Stimulated activated CD8-positive, alpha-beta memory T cell treated with anti-CD3 and anti-CD28 coated beads, Interleukin-15, amount 100 ng/mL, for 4 hours (primary cell): ENCODE measurements at places on chromosomes 1 and 21.

DNA sequence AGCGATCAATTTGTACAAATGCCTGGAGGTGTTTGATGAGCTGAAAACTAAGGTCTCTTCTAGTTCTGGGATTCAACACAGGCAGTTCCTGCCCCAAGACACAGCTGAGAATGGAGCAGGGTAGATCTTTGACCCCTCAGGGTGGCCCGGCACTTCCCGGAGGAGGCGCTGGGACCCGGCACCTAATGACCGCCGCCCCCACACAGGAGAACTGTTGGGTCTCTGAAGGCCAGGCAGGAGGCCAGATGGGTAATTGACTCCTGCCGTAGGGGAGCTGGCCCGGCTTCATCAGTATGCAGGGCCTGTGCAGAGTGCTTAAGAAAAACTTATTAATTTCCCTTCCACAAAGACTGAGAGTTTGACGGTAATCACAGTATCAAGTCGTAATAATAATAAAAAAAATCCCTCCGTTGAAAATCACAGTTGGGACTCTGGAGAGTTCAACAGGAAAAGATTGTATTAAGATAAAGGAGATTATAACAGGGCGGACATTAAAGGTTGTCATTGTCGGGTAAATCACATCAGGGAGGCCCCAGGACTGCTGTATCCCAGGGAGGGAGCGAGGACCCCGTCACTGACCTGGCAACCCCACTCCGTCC, 51.7 kb downstream of the UBIAD1 start:
- DNase-seq: no peak

- no peak for DNase-seq
Measured at GRCh38 chr1:17013491-17014320, 2.0 kb upstream of the ATP13A2 start.

DNA sequence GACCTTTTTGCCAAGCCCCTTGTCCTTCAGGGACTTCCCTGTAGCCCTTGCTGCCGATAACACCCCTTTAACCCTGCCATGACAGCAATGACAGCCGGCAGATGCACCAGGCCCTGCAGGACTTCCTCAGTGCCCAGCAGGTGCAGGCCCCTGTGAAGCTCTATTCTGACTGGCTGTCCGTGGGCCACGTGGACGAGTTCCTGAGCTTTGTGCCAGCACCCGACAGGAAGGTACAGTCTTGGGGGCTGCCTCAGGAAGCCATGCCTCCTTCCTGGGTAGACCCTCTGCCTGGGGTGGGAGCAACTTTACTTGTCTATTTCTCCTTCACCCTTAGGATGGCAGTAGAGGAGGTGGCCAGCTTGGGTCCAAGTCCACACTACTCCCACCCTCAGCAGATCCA, 16.1 kb upstream of the PADI6 start:
- no peak for DNase-seq

DNA sequence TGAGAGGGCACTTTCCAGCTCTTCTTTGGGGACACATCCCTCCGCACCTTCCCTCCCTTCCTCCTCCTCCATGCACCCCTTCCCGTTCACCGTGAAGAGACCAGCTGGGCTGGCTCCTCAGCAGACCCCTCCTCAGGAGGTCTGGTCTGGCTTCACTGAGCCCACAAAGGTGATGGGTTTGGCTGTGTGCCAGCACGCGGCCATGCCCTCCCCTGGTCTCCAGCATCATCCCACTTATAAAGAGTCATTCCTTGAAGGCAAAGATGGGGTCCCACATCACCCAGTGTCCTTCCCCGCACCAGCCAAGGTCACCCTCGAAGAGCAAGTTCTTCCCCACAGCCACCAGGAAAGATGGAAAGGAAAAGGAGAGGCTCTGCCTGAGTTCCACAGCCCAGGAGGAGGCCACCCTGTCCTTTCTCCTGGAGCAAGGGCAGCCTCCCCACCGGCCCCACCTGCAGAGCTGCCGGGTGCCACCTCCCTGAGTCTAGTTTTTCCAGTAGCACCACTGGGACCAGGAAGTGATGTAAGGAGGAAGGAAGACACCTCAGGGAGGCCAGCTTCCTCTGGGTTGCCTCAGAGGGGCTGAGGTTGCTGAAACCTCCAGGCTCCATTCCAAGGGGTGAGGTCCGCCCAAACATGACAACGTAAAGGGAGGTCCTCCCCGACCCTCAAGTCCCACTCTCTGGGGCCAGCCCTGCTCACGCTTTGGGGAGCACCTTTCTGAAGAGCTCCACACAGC, 32.7 kb downstream of the RIPK4 start:
- no peak for DNase-seq

- no peak for DNase-seq
Measured at GRCh38 chr1:207752456-207752998, 673 bp downstream of the CD46 start.

DNA sequence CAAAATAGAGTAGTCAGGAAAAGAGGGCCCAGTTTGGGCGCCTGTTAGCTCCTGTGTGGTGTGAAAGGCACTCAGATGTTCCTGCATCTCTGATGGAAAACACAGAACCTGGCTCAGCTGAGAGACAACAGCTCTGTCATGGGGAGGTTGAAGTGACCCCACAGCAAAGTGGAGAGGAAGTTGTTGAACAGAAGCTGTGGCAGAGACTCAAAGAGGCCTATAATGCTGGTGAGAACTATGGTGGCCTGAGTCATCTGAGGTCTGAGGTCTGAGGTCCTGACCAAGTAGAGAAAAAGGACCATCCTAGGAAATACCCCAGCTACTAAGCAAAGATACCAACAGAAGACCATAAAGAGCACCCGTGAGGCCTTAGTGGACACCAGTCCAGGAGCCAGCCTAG, 45.6 kb upstream of the JAK1 start:
- no peak for DNase-seq

DNA sequence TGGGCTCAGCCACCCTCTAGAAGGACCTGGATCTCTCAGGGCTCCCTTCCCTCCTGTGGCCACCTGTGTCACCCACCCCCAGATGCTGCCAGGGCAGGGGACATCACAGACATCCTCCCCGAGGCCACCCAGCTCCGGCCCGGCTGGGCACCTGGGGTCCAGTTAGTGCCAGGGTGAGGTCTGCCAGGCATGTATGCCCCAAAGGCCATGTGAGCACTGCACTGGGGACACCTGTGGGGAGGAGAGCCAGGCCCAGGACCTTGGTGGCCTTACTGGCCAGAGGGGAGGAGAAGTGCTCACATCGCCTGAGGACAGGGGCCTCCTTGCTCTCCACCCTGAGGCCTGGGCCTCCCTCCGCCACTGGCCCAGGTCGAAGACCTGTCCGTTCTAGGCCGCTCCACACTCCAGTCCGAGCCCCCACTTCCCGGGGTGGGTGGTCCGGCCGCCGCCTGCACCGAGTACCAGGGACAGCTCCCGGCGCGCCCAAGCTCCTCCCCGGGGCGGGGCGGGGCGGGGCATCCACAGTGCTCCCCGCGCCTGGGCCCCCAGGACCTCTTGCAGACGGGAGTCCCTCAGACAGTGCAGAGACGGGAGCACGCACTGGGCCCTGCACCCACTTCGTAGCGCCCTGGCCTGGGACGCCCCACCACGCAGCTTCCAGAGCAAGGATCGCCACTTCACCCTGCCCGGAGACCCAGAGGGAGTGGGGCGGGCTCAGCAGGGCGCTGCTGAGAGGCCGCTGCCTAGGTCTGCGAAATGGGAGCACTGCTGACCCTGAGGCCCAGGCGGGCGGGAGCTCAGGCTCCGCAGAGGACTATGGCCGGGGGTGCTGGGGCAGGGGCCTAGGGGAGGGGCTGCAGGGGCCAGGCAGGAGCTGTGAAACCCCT, 34.3 kb upstream of the CCDC27 start:
- no peak for DNase-seq

DNA sequence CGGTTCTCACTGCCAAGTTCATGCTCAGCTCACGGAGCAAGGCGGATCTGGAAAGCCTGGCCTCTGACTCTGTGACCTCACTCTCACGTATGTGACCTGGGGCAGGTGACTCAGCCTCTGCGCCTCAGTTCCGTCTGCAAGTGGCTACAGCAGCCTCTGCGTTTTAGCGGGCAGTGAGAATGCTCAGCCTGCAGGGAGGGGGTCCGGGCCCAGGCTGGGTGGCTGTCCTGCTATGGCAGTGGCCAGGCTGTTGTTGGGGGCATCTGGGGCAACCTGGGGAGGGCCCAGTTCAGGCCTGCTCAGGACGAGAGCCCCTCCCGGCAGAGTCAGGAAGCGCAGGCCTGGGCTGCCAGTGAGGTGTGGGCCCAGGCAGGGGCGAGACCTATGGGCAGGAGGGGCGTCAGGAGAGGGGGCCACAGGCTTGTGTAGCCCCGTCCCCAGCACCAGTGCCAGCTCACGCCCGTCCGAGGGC, 27.9 kb downstream of the ARHGEF16 start:
- no peak for DNase-seq

DNA sequence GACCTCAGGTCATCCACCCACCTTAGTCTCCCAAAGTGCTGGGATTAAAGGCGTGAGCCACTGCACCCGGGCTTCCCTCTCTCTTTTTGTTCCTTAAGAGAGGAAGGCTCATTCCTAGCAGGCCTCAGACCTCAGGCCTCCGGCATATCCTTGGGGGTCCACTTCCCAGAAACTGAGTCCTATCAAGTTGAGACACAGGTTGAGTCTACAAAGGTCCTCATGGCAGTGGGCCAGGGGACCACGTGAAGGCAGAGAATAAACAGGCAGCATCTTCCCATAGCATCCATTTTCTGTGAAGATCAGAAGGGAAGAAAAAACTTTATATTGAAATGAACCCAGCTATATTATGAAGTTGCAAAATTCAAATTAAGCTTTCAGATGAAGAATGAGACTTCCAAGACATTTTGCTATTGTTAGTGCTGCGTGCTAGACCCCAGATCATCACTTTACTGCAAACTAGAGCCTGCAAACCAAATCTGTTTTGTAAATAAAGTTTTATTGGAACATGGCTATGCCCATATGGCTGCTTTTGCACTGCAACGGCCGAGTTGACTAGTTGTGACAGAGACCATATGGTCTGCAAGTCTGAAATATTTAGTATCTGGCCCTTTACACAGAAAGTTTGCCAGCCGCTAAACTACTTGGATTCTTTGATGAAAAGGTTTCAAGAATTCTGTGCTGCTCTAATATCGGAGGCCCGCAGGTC, 3.5 kb upstream of the CELA2A start:
- DNase-seq: no peak

- DNase-seq: no peak
Measured at GRCh38 chr1:33971018-33971710, 107.3 kb downstream of the HMGB4 start.

GRCh38 chr1:48109390-48110013, 112.3 kb upstream of the TRABD2B start:
- no peak for DNase-seq

- no peak for DNase-seq
Measured at GRCh38 chr1:213829780-213830179, 158.0 kb upstream of the PROX1 start.

DNA sequence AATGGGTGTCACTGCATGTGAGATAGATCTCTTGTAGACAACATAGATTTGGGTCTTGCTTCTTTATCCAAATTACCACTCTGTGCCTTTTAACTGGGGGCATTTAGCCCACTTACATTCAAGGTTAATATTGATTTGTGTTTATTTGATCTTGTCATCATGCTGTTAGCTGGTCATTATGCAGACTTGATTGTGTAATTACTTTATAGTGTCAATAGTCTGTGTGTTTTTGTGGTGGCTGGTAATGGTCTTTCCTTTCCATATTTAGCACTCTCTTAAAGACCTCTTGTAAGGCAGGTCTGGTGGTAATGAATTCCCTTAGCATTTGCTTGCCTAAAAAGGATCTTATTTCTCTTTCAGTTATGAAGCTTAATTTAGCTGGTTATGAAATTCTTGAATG, 29.6 kb downstream of the ZNF691 start:
- no peak for DNase-seq

- DNase-seq: no peak
Measured at GRCh38 chr1:46393510-46393909, 607 bp upstream of the FAAH start.

- DNase-seq: no peak
Measured at GRCh38 chr1:29756085-29756484, 519.8 kb downstream of the PTPRU start.

GRCh38 chr1:93907718-93908117, 1.5 kb downstream of the GCLM start:
- no peak for DNase-seq

- DNase-seq: no peak
Measured at GRCh38 chr1:198498881-198499280, 41.6 kb downstream of the ATP6V1G3 start.

- no peak for DNase-seq
Measured at GRCh38 chr1:159548126-159548525, 12.3 kb upstream of the OR10J5 start.

- no peak for DNase-seq
Measured at GRCh38 chr1:85599076-85599491, 18.5 kb downstream of the CCN1 start.

DNA sequence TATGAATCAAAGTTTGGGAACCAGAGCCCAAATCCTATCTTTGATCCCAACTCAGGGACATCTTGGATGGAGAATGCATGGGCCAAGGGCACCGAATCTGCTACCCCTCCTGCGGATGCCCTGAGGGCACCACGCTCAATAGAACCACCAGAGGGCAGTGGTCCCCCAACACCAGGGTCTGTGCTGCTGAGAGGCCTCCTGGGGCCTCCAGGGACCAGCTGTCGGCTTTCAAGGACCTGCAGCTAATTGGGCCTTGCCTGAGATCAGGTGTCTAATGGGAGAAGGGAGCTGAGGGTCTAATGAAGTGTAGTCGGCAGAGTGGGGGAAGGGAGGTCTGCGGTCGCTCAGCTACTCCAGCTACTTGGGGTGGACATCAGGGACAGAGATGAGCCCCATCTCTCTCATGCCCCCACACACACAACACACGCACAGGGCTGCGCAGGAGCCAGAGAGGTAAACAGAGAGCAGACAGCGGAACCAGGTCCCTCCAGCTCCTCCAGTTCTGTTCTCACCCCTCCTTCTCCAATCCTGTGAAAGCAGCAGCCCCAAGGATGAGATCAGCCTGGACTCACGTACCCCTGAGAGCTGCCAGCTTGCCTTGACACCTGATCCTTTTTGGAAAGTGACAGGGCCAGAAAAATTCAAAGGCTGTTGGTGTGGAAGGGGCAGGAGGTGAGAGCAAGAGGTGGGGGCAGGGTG, 34.9 kb upstream of the PPP1R15B start:
- DNase-seq: peak; percentile 49

DNA sequence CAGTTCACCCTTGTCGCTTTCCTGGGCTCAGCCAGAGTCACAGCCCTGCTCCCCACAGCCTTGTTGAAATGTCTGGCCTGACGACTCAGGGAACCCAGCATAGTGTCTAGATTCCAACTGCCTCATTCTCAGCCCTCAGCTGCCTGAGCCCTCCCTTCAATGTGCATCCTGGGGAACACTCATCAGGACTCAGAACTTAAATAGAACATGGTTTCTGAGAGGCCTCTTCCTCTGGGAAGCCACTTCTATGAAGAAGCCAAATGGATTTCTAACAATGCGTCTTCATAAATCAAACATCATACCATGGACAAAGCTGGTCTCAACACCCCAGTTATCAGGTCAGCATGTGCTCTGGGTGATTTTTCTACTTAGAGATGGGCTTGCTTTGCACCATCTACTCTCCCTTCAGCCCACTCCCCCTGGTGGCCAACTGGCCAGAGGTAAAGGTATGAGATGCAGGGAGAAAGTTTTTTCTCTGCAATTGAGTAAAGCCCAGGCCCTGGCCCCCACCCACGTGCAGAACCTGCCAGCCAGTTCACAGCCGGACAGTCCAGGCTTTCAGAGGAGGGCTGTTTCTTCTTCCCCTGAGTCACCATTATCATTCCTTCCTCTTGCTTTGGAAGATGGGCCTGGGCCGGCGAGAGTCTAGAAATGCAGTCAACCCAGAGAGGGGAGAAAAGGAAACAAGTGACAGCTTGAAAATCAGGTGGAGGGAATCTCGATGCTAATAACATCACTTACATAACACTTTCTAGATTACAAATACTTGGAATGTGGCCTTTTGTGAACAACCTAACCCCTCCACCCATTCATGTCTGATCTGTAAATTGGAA, 32.1 kb downstream of the CD244 start:
- DNase-seq: peak; percentile 64

- DNase-seq: no peak
Measured at GRCh38 chr1:46171871-46172270, 3.0 kb upstream of the TSPAN1 start.
